Central memory CD4-positive, alpha-beta T cell (primary cell): ENCODE measurements at places on chromosomes 5 and 9.
A peak's percentile ranks its signal among the peaks of the same experiment; 100 is the strongest.

- no peak for DNase-seq
Observed at GRCh38 chr9:134222018-134222573, 57.7 kb upstream of the RNU6ATAC start.

DNA sequence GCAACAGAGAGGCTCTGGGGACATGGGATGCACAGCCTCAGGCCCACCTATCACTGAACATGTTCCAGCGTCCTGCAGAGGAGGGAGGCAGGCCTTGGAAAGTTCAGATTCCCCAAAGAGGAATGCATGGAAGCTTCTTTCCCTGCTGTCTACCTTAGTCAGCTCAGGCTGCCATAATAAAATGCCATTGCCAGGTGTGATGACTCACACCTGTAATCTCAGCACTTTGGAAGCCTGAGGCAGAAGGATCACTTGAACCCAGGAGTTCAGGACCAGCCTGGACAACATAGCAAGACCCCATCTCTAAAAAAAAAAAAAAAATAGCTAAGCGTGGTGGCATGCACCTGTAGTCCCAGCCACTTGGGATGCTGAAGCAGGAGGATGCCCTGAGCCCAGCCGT lies 24.5 kb upstream of the TOR1B start:
- no peak for DNase-seq

DNA sequence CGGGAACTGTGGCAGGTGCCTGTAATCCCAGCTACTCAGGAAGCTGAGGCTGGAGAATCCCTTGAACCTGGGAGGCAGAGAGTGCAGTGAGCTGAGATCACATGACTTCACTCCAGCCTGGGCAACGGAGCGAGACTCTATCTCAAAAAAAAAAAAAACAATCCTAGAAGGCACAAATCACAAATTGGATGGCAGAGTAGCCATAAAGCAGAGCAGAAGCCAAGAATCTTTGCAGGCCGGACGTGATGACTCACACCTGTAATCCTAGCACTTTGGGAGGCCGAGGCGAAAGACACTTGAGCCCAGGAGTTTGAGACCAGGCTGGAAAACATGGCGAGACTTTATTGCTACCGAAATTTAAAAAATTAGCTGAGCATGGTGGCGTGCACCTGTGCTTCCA lies 9.2 kb upstream of the FUBP3 start:
- DNase-seq, result no peak

GRCh38 chr5:134138416-134139376 lies 24.2 kb downstream of the TCF7 start:
- no peak for DNase-seq

DNA sequence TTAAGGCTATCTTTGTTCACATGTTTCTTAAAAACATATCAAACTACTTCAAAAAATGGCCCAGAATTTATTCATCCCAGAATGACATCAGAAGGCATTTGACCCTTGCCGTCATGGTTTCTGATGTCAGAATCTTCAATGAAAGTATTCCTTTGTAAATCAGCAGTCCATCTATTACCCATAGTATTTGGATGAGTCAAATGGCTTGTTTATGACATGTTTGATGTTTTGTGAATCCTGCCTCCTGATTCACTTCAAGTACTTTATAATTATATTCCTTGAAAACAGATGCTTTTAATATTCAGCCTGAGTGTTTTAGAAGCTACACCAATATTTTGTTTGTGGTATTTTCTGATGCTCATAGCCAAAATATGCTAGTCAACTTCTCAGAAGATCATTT lies 200.8 kb upstream of the MEF2C start:
- DNase-seq, result no peak

- DNase-seq, result peak; percentile 42
Observed at GRCh38 chr9:129483415-129484351, 137.2 kb downstream of the C9orf50 start.

DNA sequence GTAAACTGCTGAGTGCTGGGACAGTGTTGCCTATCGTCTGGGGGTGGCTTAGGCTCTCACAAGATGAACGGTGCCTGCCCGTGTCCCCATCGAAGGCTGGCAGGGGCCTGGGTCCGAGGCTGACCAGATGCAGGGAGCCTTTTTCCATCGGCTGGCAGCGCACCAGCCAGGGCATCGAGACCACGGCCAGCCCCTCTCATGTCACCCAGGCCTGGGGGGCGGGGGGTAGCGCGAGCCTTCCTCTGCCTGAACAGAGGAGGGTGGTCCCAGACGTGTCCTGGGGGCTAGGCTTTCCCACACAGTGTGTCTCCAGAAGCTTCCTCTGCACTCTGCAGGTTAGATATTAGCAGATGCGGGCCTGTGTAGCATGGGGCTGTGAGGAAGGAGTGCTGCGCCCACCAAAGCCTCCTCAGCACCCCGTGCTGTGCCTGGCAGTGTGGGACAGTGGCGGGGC lies 17.3 kb downstream of the FGD3 start:
- DNase-seq, result no peak

GRCh38 chr9:21970800-21971640 lies 23.2 kb downstream of the CDKN2A start:
- DNase-seq, result no peak
